ENCODE measurements at places on chromosomes 4 and X.

- DNase-seq: peak; percentile 56
These were observed 36.8 kb downstream of the CC2D2A start for GRCh38 chr4:15506464-15506863.

- no peak for DNase-seq
These were observed 227.7 kb downstream of the VEGFC start for GRCh38 chr4:176565049-176565448.

GRCh38 chrX:24528605-24529004 lies 63.5 kb downstream of the PDK3 start:
- no peak for DNase-seq

DNA sequence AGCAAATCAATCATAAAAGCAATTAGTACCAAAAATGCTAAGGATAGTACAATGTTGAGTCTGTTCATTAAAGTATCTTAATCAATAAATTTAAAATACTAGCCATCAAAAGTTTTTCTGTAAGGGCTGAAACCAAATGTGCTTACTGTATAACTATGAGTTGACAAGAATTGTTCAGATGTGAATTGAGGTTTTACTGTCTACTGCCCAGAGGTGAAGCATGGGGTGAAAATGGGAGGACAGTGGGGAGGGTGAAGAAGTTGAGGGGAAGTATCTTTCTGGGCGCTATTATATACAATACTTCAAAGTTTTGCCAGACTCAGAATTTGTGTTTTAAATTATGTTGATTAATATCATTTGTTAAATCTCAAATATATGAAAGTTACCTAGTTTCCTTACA lies 4.1 kb upstream of the PPBP start:
- no peak for DNase-seq

GRCh38 chr4:11469650-11470437 lies 41.1 kb upstream of the HS3ST1 start:
- no peak for DNase-seq

DNA sequence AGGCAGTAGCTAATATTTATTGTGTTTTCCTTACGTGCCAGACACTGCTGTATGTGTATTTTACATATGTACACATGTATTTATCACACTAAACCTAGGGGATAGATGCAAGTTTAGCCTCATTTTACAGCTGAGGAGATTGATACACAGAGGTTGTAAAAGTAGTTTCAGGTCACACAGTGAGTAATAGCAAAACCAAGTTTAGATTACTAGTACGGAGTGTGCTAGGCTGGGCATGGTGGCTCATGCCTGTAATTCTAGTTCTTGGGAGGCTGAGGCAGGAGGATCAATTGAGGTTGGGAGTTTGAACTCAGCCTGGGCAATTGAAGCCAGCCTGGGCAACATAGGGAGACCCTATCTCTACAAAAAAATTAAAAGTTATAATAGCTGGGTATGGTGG lies 701.1 kb upstream of the ATOH1 start:
- no peak for DNase-seq

- DNase-seq: no peak
These were observed 77.1 kb upstream of the ATOH1 start for GRCh38 chr4:93751411-93751810.

GRCh38 chr4:40247350-40247749 lies 50.5 kb downstream of the RHOH start:
- no peak for DNase-seq

GRCh38 chrX:8868906-8869305 lies 67.7 kb upstream of the FAM9A start:
- peak; percentile 3 for DNase-seq

DNA sequence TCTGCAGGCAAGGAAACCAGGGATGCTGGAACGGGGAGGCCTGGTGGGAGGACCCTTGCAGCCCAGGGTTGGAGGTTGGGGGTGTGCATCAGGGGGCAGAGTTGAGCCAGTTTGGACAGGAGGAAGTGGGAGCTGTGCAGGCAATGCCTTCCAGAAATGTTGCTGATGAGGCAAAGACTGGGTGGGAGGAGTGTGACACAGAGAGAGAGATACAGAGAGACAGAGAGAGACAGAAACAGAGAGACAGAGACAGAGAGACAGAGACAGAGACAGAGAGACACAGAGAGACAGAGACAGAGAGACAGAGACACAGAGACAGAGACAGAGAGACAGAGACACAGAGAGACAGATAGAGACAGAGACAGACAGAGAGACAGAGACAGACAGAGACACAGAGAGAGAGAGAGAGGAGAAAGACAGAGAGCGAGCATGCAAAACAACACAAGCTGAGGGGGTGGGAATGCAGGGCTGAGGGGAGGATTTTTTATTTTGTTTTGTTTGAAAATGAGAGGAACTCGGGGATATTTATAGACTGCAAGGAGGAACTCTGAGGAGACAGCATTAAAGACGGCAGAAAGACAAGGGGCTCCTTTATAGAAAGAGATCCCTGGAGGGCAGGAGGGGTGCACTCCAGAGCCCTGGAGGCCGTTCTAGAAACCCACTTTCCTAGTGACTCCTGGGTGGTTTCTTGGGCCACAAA lies 1.9 kb upstream of the HAUS3 start:
- DNase-seq: no peak

- DNase-seq: peak; percentile 5
These were observed 38.1 kb upstream of the ARSH start for GRCh38 chrX:2967998-2968909.

- no peak for DNase-seq
These were observed 674.5 kb upstream of the BOD1L1 start for GRCh38 chr4:14302021-14302420.
